Activated naive CD8-positive, alpha-beta T cell treated with anti-CD3 and anti-CD28 coated beads for 36 hours (primary cell): ENCODE measurements at places on chromosomes 1 and 21.

DNA sequence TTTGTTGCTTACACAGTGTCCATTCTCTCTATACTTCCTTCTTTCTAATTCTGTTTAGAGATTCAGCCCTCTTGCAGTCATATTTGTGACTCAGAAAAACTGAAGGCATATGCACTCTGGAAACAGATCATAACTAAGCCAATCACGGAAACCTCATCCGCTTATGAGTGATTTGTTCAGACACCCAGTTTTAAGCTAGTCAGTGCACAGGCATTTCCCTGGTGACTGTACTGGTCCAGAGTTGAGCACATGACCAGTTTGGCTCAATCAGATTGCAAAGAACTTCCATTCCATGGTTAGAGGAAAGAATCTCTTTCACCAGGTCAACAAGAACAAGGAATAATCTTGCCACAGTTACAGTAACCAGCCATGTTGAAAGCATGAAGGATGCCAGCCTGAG, 69.2 kb upstream of the SGIP1 start:
- H3K36me3 ChIP-seq = peaks cover 1% of the 10 kb centered on the region
- no peak for DNase-seq
- H3K4me1 ChIP-seq = no peaks in the 10 kb centered on the region
- no peak overlapping the region for H3K4me3 ChIP-seq

DNA sequence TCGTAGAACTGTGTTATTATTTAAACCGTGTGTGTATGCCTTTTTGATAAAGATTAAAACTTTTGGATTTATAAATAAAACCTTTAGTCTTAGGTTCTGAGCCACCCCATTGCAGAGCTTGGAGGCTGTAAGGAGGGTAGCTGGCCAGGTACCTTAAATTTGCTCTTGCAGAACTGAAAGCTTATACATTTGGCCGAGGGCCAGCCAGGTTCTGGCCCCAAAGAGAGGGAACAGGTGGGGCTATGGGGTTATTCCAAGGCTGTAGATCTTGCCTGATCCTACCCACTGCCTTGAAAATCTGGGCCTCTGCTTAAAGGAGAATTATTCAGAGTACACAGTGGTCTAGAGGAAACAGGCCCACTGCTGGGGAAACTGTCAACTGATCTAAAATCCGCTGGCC, 59.6 kb downstream of the CAMK2N1 start:
- peaks cover 53% of the 10 kb centered on the region for H3K27me3 ChIP-seq
- peaks cover 10% of the 10 kb centered on the region for H3K4me1 ChIP-seq
- no peaks in the 10 kb centered on the region for H3K36me3 ChIP-seq
- no peak overlapping the region for H3K4me3 ChIP-seq
- H3K27ac ChIP-seq = no peak overlapping the region

GRCh38 chr1:178497903-178498478, 1.2 kb upstream of the CLEC20A start:
- no peak overlapping the region for H3K4me3 ChIP-seq
- H3K27me3 ChIP-seq = no peaks in the 10 kb centered on the region
- no peak for DNase-seq
- H3K36me3 ChIP-seq = no peaks in the 10 kb centered on the region
- no peaks in the 10 kb centered on the region for H3K4me1 ChIP-seq

DNA sequence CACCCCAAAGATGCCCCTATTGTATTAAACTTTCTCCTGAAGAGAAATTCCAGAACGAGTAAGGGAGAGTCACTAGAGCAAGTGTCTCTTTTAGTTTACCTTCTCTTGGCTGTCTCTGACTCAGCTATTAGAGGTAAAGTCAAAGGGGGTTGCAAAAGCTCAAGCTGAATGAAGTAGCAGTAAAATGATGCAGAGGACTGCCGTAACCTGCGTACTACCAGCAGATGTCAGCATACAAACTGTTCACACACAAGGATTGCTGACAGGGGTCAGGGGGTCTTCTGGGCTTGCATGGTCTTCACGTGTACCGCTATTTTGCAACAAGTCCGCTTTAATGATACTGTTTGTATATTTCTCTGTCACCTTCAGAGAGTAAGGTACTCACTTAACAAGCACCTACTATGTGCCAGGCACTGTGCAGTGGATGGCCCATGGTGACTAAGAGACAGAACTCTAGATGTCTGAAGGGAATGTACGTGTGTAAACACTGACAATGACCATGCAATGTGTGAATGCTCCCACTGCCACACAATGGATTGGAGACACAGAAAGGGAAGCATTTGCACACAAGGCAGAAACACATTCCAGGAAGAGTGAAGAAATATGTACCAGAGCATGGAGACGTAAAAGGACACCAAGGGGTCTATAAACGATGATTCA, 34.9 kb downstream of the CHML start:
- no peak overlapping the region for H3K27ac ChIP-seq
- H3K4me1 ChIP-seq = no peaks in the 10 kb centered on the region
- H3K36me3 ChIP-seq = peaks cover 9% of the 10 kb centered on the region
- no peak overlapping the region for H3K4me3 ChIP-seq
- no peak for DNase-seq
- no peaks in the 10 kb centered on the region for H3K27me3 ChIP-seq
